ENCODE measurements at places on chromosomes 11 and 22.

DNA sequence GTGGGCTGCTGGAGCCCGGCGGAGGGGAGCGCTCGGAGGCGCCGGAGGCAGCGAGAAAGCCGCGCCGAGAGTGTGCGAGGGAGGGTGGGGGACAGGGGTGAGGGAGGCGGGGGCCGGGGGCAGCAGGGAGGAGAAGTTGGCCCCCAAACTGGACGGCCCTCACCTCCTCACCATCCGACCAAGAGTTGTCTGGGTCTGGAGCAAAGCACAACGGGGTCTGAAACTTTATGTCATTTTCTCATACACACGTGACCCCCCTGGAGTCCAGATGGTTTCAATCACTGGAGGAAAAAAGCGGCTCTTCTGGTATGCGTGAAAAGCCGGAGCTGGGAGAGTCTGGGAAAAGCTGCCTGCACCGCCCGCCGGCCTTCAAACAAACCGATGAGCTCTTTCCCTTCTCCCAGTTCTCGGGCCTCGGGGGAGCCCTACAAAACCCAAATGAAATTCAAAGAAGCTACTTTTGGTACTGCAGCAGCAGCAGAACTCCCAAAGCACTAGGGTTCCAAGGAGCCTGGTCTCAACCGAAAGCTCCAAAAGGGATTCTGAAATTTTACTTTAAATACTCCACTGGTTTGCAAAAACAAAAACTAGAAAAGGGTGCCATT lies 39.7 kb upstream of the AKIP1 start:
- peak; percentile 93 for DNase-seq

- DNase-seq, result no peak
Measured at GRCh38 chr11:33553486-33553885, 147.1 kb downstream of the C11orf91 start.

- DNase-seq, result no peak
Measured at GRCh38 chr22:24367841-24368240, 59.6 kb upstream of the ADORA2A start.

- DNase-seq, result no peak
Measured at GRCh38 chr11:92793189-92793588, 176.3 kb upstream of the MTNR1B start.

- no peak for DNase-seq
Measured at GRCh38 chr11:12845163-12845562, 164.0 kb upstream of the RASSF10 start.

DNA sequence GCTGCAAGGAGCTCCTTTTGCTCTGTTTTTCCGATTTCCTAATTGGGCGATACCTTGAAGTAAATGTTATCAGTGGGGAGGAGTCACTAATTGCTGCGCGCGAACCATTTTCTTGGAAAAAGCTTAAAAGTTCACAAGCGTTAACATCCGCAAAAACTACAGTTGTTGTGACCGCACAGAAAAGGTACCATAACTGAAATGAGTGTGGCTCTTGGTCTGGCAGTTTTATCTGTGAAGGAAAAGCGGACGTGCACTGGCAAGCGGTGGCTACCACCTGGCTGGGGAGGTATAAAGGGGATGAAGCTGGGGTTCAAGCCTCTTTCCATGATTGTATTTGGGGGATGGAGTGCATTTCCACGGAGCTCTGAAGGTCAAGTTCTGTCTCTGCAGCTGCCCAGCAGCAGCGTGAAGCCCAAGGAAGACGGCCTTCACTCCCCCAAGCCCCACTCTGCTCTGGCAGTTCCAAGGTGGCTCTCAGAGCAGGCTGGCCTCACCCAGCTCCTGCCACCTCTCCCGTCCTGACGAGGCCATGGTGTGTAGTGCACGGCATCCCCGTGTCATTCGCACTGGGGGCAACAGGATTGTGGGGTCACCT lies 27.5 kb downstream of the MOV10L1 start:
- DNase-seq, result no peak

- DNase-seq, result no peak
Measured at GRCh38 chr11:15975742-15976141, 380.6 kb downstream of the SOX6 start.

GRCh38 chr11:35723493-35723892 lies 60.9 kb downstream of the TRIM44 start:
- DNase-seq, result no peak

DNA sequence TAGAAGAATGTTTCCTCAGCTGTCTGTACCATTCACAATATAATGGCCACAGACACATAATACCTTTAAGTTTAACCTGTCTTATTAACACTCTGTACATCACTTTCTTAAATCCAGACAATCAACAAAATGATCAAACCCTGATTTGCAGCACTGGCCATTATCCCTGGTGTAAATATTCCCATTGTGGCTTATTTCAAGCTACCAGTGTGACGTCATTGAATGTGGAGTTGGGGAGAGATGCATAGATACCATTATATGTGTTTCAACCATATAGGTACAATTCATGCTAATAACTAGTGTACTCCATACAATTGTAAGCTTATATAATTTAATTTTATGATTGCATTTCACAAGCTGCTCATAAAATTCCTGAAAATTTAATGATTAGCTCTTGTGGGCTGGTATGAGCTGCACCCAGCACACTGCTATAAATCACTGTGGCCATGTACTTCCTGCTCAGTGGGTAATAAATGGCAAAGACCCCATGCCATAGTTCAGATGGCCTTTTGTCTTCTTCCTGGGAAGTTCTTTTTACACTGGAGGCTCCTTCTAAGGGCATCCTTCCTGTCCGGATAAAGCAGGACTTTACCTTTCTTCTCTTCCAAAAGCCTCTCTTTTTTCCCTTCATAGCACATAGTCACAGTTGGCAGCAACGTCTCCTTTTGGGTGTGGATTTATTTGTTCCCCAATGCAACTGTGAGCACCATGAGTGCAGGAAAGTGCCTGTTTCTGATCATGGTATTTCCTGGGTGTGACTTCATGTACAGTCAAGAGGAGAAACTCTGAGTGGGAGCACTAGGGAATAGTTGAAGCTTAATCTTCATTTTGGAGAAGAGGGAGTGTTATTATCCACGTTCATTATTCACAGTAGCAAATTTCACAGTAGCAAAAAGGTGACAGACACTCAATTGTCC lies 87.8 kb downstream of the MIAT start:
- no peak for DNase-seq

DNA sequence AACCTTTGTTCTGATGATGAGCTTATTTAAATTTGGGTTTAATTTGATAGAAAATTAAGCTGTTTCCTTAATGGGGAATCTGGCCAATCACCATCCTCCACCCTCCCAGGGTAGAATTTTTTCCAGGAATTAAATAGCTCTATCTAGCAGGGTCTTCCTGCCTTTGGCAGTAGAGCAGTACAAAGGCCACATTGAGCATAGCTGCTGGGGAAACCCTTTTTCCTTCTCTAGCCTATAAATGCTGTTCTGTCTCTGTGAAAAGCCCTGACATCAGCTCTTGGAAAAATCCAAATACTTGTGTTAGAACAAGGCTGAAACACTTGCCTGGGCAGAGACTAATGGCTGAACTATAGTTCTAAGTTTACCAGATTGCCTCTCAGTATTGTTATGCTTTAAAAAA lies 55.1 kb downstream of the ARHGEF12 start:
- peak; percentile 43 for DNase-seq

GRCh38 chr22:42928969-42929837 lies 72.1 kb upstream of the ARFGAP3 start:
- DNase-seq, result no peak

GRCh38 chr11:33892906-33893594 lies 1.2 kb upstream of the LMO2 start:
- DNase-seq, result no peak

DNA sequence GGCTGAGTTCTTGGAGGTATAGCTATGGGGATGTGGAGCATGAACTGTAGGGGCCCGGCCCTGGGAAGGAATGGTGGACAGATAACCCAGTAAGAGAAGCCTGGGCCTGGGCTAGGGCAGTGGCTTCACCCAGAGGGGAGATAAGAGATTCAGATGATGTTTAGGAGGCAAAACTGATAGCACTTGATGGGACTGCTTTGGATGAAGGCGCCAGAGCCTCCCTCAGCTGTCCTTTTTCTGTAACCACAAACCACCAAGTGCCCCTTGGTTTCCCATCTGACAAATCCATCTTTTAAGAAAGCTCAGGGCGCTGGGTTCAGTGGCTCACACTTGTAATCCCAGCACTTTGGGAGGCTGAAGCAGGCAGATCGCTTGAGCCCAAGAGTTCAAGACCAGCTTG lies 23.4 kb downstream of the RELT start:
- no peak for DNase-seq

DNA sequence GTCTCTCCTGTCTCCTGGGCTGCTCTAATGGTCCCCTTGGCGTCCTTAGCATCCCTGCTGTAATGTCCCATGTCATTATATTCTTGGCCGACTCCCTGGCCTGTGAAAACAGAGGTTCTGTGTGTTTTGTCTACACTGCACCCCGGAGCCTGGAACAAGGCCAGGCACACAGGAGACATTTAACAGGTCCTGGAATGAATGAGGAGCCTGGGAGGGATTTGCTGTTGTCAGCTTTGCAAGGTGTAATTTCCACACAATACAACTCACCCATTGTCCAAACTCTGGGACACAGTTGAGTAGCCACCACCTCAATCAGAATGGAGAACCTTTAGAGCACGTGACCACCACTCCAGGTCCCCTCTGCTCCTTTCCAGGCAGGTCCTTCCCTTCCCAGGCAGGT lies 14.9 kb upstream of the PDGFB start:
- DNase-seq, result no peak

GRCh38 chr11:102046841-102047240 lies 396 bp upstream of the CFAP300 start:
- no peak for DNase-seq

DNA sequence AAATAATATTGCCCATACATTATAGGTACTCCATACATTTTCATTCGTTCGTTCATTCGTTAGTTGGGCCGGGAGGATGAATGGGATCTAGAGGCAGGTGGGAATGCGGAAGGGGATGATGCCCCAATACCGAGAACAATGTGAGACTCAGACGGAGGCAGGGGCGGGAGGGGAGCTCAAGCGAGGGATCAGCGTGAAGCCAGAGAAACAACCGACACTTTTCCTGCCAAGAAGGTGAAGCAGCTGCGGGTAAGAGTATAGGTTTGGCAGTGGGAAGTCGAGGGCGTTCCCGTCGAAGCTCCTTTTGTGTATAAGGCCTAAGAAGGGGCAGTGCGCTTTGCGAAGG lies 1.1 kb upstream of the ARHGEF17 start:
- DNase-seq, result no peak

GRCh38 chr11:10866893-10867331 lies 9.1 kb upstream of the ZBED5 start:
- DNase-seq, result no peak

DNA sequence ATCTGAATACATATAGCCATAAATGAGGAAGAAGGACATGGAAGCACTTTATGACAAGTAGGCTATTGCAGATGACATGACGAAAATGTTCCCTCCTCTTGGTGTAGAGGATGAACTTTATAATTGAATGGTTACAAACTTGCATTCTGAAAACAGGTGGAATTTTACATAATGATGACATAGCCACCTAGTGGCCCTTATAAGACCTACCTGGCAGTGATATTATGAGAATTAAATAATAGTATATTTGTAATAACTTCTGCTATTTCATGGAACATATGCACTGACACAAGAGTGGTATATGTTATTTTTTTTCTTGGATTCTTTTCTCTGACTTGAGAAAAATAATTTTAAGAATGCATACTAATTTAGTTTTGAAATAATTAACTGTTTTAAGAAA lies 22.9 kb downstream of the TRIM22 start:
- no peak for DNase-seq

GRCh38 chr11:79683930-79684329 lies 243.1 kb upstream of the TENM4 start:
- no peak for DNase-seq

- peak; percentile 88 for DNase-seq
Measured at GRCh38 chr11:116993599-116993998, 104.6 kb downstream of the SIK3 start.

GRCh38 chr22:43100225-43100624 lies 10.3 kb upstream of the BIK start:
- no peak for DNase-seq

DNA sequence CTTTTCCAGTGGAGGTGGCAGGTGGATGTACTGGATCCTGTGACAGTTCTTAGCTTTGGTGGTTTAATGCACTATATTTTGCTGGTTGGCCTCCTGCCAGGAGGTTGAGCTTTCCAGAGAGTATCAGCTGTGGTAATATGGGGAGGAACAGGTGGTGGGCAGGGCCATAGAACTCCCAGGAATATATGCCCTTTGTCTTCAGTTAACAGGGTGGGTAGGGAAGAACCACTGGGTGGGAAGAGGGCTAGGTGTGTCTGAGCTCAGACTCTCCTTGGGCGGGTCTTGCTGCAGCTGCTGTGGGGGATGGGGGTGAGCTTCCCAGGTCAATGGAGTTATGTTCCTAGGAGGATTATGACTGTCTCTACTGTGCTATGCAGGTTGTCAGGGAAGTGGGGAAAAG lies 203.8 kb downstream of the DLG2 start:
- DNase-seq, result peak; percentile 6

- DNase-seq, result no peak
Measured at GRCh38 chr11:64637334-64638017, 46.5 kb downstream of the SLC22A12 start.

- DNase-seq, result peak; percentile 55
Measured at GRCh38 chr11:78350091-78350645, 67.5 kb downstream of the GAB2 start.

DNA sequence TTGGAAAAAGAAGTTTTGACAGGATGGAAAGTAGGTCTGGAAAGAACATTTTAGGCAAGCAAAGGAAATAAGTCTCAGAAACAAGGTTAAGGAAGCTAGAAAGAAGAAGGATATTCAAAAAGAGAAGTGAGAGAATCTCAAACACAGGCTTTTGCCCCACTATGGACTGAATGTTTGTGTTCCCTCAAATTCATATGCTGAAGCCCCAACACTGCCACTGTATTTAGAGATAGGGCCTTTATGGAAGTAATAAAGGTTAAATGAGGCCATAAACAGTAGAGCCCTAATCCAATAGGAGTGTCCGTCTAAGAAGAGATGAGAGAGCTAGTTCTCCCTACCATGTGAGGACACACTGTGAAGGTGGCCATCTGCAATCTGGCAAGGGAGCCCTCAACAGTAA lies 20.6 kb upstream of the RPS13 start:
- DNase-seq, result no peak

- DNase-seq, result no peak
Measured at GRCh38 chr11:119382101-119382500, 611 bp upstream of the USP2 start.

GRCh38 chr11:26994631-26995095 lies 751 bp downstream of the FIBIN start:
- DNase-seq, result no peak

GRCh38 chr22:46107753-46108563 lies 42.4 kb upstream of the PPARA start:
- DNase-seq, result no peak

DNA sequence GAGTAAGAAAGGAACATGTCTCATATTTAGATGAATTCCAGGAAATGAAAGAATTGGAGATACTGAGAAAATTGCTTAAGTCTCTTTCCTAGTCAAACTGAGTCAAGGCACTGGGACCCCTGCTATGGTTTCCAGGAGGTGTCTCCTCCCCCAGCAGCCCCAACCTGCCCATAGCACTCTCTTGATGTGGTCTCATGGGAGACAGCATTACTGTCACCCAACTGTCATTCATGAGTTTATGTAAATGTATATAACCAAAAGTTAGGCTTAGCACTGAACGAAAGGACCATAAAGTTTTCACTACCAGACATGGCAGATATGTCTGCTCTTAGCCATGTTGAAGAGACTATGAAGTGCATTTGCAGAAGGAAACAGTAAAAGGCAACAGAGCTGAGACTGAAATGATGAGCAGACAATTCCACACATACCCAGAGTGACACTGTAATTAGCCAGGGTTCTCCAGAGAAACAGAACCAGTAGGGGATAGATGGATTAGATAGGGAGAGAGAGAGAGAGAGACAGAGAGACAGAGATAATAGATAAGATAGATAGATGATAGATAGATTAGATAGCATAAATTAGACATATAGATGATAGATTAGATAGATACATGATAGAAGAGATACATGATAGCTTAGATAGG lies 328.1 kb downstream of the BRD1 start:
- DNase-seq, result no peak

All from muscle of arm (tissue), 14 donors.